ENCODE measurements at places on chromosomes 13 and 19.

GRCh38 chr19:42254089-42254849 lies 659 bp downstream of the ERF start:
- DNase-seq, result peak; percentile 69

DNA sequence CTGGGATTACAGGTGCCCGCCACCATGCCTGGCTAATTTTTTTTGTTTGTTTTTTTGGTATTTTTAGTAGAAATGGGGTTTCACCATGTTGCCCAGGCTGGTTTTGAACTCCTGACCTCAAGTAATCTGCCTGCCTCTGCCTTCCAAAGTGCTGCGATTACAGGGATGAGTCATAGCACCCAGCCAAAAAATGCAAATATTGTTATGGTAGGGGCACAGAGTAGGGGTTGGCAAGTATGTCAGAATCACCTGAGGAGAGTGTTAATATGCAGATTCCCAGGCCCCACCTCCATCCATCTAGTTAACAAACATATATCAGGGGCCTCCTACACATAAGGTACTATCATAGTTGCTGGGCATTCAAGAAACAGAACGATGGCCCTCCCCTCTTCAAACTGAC lies 44.7 kb downstream of the VAV1 start:
- DNase-seq, result no peak

- DNase-seq, result no peak
Observed at GRCh38 chr13:98697791-98698190, 54.7 kb downstream of the SLC15A1 start.

DNA sequence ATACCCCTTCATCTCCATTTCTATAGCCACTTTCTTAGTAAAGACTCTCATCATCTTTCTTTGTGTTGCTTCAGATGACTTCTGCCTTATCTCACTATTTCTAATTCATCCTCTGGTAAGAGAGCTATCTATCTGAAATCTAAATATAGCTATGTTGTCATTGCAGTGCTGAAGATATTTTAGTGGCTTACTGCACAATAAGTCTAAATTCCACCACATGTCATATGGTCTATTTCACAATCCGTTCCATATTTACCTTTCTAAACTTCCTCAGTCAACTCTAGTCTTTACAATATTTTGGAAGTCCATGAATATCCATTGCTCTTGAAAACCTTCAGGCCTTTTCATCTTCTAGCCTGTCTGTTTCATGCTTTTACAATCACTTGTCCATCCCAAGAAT lies 465.1 kb upstream of the SLC10A2 start:
- no peak for DNase-seq

DNA sequence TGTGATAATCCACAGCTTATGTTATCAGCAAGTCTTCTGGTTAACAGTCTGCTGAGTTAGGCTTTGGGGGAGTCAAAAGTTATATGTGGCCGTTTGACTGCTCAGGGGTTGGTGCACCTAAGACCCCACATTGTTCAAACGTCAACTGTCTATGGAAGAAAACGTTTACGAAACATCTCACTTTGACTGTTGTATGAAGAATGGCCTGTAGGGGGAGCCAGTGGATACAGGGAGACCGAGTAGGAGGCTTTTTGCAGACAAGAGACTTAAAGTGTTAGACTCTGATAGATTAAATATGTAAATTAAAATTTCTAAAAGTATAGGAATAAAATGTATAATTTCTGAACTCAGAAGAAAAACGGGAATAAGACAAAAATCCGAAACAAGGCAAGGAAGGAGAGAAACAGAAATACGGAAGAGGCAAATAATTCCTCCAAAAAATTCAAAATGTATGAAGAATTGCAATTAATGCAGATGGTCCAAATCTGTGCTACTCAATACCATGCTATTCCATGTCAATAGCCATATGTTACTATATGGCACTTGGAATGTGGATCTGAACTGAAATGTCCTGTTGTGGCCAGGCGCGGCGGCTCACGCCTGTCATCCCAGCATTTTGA lies 37.8 kb downstream of the TNFSF14 start:
- DNase-seq, result peak; percentile 90

- DNase-seq, result no peak
Observed at GRCh38 chr13:31209172-31209840, 9.5 kb downstream of the B3GLCT start.

All from activated T-cell treated with anti-CD3 and anti-CD28 coated beads for 4 hours (primary cell).